ENCODE measurements at places on chromosomes 16 and 17.
A peak's percentile ranks its signal among the peaks of the same experiment; 100 is the strongest.

GRCh38 chr16:1159325-1159972 lies 6.5 kb downstream of the CACNA1H start:
- DNase-seq: peak; percentile 64

DNA sequence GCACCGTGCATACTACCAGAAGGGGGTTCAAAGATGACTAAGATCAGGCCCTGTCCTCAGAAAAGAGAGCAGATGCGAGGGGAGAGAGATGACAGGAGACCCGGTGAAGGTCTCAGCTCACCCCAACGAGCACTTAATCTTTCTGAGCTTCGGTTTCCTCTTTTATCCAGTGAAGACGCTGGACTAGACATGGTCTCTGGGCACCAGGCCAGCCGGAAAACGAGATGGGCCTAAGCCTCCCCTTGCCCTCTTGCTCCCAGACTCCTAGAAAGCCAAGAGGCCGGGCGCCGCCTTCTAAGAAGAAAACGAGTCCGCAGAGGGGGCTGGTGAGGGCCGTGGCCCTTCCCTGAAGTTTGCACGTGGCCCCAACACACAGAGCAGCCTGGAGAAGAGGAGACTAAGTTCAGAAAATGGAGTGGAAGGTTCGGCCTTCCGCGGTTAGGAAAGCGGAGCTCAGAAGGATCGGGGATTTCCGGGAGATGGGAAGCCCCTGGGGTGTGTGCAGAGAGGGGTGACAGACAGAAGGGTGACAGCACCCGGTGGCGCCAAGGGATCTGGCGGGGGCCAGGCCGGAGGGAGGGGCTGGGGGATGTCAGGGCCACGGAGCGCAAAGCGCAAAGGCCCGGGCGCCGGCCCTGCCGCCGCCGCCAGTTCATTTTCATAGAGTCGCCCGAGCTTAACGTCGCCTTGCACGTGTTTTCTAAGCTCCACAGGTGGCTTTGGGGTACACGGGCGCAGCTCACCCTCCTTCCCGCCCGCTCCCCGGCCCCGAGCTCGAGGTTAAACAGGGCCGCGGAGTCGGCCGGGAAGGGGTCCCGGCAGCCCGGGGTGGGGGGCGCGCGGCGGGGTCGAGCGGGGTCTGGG lies 42.1 kb upstream of the BHLHA9 start:
- DNase-seq: no peak

- no peak for DNase-seq
These were observed 708 bp upstream of the NFAT5 start for GRCh38 chr16:69564845-69565670.

GRCh38 chr17:45306623-45307022 lies 10.2 kb downstream of the MAP3K14 start:
- DNase-seq: no peak

GRCh38 chr16:57516176-57516725 lies 20.1 kb downstream of the CCDC102A start:
- DNase-seq: no peak

DNA sequence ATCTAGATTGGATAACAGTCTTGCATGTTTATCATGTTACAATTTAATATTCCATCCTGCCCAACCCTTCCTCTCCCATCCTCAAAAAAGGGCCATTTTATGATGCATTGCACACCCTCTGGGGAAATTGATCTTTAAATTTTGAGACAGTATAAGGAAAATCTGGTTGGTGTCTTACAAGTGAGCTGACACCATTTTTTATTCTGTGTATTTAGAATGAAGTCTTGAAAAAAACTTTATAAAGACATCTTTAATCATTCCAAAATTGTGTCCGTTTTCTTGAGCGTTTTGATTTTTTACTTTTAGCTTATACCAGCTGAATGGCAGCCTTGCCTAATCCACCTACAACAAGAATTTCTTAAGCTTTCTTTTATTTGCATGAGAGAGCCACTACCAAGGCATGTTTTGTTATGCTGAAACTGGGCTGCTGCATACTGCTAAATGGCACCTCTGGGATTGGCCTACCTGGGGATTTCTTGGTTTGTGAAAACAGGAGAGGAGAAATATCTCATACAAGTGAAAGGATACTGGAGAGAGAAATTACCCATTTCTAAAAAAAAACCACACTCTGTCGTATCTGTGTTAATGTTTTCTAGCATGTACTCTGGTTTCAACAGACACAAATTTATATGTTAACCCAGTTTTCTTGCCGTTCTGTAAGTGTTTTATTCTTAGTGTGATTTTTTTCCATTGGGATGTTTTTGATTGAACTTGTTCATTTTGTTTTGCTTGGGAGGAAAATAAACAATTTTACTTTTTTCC lies 52.2 kb downstream of the TUBD1 start:
- no peak for DNase-seq

DNA sequence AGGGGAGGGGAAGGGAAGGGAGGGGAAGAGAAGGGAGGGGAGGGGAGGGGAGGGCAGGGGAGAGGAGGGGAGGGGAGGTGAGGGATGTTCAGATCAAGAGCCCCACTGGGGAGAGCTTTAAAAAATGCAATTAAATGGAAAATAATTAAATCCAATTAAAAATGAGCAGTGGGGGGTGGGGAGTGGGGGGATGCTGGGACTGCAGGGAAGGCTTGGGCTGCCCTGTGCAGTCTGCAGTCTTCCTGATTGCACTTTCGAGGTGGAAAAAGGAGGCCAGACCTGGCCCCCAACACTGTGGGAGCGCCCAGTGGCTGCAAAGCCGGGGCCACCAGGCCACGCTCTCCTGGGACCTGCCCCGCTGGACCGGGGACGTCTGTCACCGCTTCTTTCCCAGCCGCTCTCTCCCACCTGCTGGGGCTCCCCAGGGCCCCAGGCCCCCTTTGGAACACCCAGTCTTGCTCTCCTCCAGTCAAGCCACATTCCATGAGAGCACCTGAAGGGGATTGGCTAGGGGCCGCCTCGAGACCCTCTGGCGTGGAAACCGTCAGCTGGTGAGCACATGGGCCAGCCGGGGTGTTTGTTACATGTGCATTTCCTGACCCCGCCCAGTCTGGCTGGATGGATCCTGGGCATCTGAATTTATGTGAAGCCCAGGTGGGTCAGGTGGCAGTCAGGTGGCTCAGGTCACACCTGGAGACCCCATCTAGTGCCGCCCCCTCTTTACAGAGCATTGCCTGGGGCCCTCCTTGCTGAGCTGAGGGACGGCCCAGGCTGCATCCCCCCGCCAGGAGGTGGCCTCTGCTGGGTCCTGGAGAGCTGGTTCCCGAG lies 37.6 kb upstream of the CBFA2T3 start:
- DNase-seq: no peak

DNA sequence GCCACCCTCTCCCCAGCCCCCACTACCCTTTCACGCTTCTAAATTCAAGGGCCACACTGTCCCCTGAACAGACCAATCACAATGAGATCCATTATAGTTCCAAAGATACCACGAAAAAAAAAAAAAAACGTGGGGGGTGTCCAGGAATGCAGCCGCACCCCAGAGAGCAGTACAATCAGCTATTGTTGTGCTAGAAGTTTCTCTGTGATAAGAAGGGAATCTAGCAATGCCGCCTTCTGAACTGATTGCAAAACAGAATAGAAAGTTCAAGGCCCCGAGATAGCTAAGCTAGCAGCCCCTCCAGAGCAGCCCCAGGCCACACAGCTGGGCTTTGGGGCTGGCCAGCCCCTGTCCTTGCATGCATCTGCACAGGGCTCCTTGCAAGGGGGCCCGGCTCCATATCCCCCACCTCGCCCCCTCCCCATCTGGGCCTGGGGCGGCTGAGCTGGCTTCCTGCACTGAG lies 86.9 kb upstream of the CBX4 start:
- DNase-seq: no peak

- DNase-seq: no peak
These were observed 13.6 kb upstream of the CBFB start for GRCh38 chr16:67015313-67015731.

DNA sequence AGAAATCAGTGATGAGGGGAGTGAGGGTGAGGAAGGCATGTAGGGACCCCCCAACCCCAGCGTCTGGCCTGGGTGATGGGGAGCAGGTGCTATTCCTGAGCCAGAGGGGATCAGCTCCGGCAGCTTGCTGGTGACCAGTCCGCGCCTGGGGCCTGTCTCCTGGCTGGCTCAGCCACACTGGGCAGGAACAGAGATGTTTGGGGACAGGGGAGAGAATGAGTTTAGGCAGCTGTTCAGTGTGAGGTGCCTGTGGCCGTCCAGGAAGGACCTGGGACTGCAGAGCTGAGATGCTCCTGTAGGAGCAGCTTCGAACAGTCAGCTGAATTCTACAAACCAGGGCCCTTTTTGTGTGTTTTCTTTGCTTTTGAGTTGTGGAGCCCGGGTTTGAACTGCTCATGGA lies 23.2 kb upstream of the SPNS2 start:
- DNase-seq: no peak

DNA sequence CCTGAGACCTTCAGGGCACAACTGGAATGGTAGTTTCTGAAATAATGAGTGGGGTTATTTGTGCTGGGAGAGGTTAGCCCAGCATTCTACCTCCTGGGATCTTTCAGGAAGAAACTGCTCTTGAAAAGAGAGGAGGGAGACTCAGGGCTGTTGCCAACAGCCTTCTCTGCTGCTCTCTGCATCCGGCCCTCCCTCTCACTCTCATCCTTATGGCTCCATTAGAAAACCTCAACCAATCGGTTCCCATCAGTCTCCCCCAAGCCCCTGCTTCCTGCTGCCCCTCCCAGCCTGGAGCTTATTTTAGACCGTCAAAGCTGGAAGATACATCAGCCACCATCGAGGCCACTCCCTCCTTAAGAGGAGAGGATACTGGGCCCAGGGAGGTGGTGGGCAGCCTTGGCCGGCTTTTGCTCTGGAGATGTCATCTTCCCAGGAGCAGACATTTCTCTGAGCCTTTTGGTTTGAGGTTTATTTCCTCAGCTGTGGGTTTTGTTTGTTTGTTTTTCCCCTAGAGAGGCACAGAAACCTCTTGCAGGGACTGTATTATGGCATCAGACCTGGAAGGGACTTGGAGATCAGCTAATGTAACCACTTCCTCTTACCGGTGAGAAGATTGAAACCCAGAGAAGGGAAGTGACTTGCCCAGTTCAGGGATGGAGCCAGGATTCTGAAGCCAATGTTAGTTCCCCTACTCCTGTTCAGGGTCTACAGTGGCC lies 2.7 kb downstream of the MPRIP start:
- peak; percentile 86 for DNase-seq

DNA sequence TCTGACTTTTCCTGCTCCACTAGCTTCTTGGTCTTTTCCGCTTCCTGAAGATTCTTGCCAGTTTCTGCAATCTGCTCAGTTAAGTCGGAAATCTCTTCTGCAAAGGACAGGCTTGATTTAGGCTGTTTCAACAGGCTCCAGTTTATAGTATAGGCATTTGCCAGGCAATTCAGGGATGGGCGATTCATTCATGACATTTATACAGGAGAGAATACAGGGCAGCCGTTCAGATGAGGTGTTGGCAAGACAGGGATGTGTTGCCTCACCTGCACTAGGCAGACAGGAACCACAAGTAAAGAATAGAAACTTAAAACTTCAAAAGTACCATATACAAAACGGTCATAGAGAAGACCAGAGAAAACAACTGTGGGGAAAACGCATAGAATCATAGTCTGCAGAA lies 61.7 kb downstream of the MYH13 start:
- DNase-seq: no peak

DNA sequence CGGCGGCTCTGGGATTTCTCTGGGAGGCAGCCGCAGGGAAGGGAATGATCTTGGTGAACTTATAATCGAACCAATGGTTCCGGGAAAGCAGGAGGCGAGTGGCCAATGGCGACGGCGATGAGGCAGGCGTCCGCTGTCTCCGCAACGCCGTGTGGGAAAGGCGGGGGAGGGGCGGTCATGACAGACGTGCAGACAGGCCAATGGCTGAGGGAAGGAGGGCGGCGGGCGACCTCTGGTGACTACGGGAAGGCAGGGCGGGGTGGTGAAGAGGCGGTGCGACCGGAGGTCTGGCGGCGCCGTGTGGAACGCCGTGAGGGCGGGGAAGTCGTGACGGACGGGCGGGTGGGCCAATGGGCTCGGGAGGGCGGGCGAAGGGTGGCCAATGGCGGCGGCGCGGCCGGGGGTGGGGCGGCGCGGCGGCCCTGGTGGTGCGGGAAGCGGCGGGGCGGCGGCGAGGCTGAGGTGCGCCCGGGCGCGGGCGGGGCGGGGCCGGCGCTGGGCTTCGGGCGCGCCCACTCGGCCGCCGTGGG lies at the start of gene RAB40C:
Gene RAB40C (plus strand): TSS at position 409 of the 530 bp plus-strand sequence. CDS start 226 bp downstream, outside the sequence.
- peak; percentile 99 for DNase-seq

DNA sequence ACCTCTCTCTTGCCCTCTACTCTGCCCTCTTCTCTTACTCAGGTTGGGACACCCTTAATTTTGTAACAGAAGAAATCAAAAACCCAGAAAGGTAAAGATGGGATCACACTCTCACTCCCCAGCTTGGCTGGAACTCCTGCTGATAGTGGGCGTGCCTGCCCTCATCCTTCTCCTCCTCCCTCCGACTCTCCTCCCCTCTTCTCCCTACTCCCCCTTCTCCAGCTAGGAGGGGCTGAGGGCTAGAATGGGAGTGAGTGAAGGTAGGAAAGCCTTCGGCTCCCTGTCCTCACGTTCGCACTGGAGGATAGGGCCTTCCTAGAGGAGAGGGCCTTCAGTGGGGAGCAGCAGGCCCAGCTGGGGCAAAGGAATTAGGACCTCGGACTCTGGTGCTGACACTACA lies 20.3 kb downstream of the SLC7A6OS start:
- DNase-seq: no peak

- no peak for DNase-seq
These were observed 175.5 kb upstream of the RBL2 start for GRCh38 chr16:53258809-53259208.

- DNase-seq: no peak
These were observed 3.2 kb downstream of the MED31 start for GRCh38 chr17:6648181-6648580.

DNA sequence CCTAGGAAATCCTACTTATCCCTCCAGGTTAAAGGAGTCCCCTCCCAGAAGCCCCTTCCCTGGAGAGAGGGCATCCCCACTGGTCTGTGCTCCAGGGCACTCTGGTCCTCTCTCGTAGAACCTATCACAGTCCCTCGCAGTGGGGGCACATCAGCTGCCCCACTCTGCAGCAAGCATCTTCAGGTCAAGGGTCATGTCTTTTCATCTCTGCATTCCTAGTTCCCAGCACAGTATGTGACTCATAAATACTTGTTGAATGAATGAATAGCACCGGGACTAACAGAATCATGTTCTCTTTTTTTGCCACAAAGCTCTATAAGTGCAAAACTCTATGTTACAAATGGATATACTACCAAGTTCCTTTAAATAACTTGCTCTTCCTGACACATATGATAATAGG lies 36.0 kb downstream of the RNF157 start:
- DNase-seq: no peak

DNA sequence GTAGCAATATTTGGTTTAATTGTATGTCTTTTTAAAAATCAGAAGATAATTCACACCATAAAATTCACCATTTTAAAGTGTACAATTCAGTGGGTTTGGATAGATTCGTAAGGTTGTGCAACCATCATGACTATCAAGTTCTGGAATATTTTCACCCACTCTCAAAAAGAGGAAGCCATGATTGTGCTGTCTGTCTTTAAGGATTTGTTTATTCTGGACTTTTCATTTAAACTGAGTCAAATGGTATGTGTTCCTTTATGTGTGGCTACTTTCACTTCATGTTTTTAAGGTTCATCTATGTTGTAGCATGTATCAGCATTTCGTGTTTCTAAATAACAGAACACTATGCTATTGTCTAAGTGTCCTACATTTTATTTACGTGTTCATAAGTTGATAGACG lies 68.1 kb upstream of the CPHXL start:
- DNase-seq: no peak

- DNase-seq: no peak
These were observed 1297.6 kb upstream of the GOT2 start for GRCh38 chr16:60031740-60032139.
